ENCODE measurements at places on chromosomes 7 and 10.
A peak's percentile ranks its signal among the peaks of the same experiment; 100 is the strongest.

DNA sequence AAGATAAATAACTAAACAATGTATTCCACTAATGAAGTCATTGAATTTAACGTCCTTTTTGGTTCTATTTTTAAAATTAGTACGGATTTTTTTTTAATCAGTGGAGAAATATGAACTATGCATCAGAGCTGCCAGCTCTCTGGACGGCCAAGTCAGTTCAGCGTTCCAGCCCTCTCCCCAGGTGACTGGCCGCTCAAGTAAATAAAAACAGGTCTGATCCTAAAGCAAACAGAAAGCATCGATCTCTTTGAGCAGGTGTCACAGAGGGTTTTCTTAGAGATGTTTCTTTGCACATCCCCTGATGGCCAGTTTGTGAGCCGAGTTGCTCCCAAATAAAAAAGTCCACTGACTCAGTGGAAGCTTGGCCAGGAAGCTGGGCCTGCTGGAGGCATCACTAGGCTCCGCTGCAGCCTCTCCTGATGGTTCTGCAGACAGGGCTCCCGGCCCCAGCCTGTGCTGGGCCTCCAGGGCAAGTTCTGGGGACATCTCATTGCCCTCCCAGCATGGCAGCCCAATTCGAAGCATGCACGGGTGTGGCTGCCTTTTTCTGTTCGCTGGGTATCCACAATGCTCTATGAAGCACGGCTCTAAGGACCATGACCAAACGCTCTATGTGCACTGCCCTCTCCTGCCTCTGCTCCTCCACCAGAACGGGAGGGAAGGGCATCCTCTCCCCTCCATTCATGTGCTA, 74.7 kb upstream of the PPP2R2D start:
- no peak for DNase-seq

DNA sequence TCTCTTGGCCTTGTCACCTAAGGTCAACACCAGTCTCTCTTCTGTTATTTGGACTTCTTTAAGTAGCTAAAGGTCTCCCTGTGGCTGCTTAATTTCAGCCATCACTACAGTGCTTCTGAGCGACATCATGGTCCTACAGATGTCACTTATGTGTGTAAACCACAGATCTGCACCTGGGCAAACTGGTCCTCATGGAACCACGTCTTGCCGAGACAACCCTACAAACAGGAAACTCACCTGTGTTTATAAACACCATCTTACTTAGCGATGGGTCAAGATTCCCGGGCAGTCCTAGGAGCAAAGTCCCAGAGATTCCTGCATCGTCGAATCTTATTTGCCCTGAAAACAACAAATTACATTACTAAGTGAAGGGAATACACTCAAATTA, 27.8 kb downstream of the KLF6 start:
- DNase-seq, result no peak

GRCh38 chr10:44959247-44960087, at the start of gene RASSF4:
RASSF4 (plus strand) TSS chr10:44959802; CDS start chr10:44970203, 10,401 bp downstream.
- peak; percentile 86 for DNase-seq

DNA sequence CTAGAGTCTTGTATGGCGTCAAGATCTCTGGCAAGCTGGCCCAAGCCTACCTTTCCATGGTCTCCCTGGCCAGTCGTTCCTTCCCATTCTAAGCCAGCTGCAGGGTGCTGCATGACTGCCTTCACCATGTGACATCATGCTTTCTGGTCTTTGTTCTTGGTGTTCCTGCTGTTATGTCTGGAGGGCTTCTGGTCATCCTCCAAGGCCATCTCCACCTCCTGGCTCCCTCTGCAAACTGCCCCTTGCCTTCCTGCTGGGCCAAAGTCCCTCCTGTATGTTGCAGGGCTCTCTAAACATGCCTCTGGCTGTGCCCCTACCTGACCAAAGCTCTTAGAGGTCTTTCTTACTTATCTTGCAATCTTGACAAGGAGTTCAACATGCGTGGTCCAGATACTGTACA, 44.4 kb upstream of the SHH start:
- DNase-seq, result no peak

GRCh38 chr7:99094401-99094800, 49.5 kb downstream of the SMURF1 start:
- DNase-seq, result no peak

GRCh38 chr7:105794741-105795729, 81.4 kb downstream of the ATXN7L1 start:
- DNase-seq, result no peak

- DNase-seq, result no peak
These were observed 75.4 kb downstream of the CALD1 start for GRCh38 chr7:134854816-134855215.

All from activated CD4-positive, alpha-beta T cell treated with anti-CD3 and anti-CD28 coated beads for 24 hours (primary cell).